Effector CD4-positive, alpha-beta T cell (primary cell): ENCODE measurements at places on chromosomes 1 and 21.

DNA sequence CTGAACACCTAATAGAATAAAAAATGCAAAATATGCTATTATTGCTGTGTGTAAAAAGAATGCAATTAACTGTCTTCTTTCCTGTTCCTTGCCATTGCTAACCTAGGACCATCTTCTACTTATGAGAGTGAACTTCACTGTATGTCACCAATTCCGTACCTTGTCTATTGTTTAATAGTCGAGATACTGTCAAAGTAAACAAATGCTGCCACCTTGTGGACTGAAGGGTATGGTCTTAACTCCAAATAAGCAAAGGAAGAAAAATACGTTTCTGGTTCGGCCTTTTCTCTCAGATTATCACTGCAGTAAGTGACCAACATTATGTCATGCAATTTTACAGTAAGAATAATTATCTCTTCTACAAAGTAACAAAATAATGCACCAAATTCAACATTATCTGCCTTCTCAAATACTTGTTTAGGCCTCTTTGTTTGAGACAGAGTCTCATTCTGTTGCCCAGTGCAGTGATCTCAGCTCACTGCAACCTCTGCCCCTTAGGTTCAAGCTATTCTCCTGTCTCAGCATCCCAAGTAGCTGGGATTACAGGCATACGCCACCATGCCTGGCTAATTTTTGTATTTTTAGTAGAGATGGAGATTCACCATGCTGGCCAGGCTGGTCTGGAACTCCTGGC, 133.4 kb downstream of the COP1 start:
- DNase-seq: peak; percentile 28

- no peak for DNase-seq
Measured at GRCh38 chr1:245019910-245020486, 134.8 kb upstream of the KIF26B start.

DNA sequence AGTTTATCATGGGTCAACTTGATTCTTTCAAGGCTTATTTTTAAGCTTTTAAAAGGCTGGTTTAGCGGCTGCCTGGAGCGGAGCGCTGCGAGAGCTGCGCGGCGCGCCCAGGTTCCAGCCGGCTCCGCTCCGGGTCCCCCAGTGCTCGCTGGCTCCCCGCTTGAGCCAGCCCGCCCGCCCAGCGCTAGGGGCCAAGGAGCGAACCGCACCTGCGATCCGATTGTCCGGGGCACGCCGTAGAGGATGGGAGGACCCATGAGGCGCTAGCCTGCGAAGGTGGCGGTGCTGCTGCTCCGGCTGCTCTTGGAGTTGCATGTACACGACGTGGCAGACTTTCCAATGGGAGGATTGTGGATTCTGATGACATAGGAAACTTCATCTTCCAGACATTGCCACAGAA, 9.9 kb upstream of the CFHR4 start:
- DNase-seq: no peak

DNA sequence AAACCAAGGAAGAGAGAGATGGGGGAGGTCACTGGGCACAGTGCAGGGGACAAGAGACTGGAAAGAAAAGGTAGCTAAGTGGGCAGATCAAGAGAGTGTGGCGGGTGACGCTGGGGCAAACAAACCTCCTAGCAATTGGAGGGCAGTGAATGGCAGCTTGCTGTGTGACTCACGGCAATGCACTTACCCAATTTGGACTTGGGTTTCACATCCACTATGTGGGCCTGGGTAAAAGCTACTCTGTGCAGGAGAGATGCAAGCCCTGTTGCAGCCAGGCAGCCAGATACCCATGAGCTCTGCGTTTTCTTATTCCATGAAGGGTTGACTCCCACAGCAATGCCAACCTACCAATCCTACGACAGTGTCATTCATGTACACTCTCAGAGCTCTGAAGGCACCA, 9.5 kb downstream of the PLXNA2 start:
- no peak for DNase-seq

DNA sequence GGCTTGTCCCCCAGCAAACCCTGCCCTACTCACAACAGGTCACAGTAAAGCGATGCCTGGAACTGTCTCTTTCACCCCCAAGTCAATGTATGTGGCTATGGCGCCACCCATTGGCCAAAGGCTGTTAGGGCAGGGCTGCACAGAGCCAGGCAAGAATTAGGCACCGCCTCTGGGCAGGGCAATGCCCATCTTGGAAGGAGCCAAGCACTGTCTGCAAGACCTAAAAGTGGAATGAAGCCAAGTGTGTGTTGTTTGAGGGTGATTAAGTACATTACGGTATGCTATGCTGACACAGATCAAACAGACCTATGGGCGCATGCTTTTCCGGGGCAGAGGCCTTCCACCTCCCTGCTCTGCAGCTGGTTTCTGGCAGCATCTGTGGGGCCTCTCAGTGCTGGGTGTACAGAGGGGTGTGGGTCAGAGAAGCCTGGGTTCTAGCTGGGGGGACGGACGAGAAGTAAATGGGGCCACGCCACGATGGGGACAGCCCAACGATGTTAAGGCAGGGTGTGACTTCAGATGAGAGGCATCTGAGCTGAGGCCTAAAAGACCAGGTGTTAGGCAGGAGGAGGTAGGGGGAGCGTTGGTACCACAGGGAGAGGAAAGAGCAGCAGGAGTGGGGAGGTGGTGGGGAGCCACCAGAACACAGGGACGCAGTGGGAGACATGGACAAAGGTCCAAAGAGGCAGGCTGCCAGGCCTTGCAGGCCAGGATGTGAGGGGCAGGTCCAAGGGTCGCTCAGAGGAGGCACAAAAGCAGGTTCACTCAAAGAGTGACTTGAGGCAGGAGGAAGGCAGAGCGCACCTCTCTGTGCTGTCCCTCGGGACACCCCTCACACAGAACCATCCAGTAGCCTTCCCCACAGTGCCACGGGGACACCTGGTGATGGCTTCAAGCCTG, 49.8 kb downstream of the ACOT7 start:
- peak; percentile 37 for DNase-seq

DNA sequence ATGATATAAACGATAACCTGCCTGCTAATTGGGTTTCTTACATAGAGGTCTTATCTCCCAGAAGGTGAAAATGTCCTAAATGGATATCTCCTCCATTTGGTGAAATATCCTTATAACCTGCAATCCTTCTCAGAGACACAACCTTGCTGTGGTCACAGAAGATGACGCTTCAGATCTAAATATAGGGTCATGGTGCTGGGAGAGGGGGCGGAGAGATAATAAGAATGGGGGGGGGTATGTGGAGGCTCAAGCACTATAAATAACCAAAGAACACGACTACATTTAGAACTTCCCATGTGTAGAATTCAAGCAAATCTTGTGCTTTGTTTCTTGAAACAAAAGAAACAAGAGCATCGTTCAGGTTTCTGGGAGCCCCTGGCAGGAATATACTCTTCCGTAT, 260.6 kb upstream of the ESRRG start:
- DNase-seq: no peak
